ENCODE measurements at places on chromosomes 1 and 21. TPM values are rescaled to one million over a fixed set of nuclear protein-coding genes. Genes with fewer than 3 reads are reported as not detected.

Gene DMRTA2
- not detected for polyA plus RNA-seq

Gene OR10J1
- not detected for polyA plus RNA-seq

Gene NPPB
- polyA plus RNA-seq: not detected

Gene PHF13
- 2.1 TPM for polyA plus RNA-seq

Gene WNT3A
- not detected for polyA plus RNA-seq

Gene CFAP74
- polyA plus RNA-seq: 1.2 TPM

Gene TNFAIP8L2
- not detected for polyA plus RNA-seq

Gene KRTAP20-4
- not detected for polyA plus RNA-seq

Gene GSTM3
- 497 TPM for polyA plus RNA-seq

Gene CTSK
- 3.8 TPM for polyA plus RNA-seq

Gene SYT14
- 10.3 TPM for polyA plus RNA-seq

Gene JUN
- 0.90 TPM for polyA plus RNA-seq

Gene KIF2C
- polyA plus RNA-seq: not detected

Gene CRYBG2
- polyA plus RNA-seq: not detected

Gene SEMA4A
- polyA plus RNA-seq: 0.15 TPM

Gene TRIM17
- polyA plus RNA-seq: not detected

Gene CASQ2
- 204 TPM for polyA plus RNA-seq

Gene ILF2
- polyA plus RNA-seq: 91.4 TPM

Gene IFNAR1
- 100 TPM for polyA plus RNA-seq

Gene CFHR5
- not detected for polyA plus RNA-seq

Gene ERVH48-1
- polyA plus RNA-seq: not detected

Gene IL20
- polyA plus RNA-seq: not detected

Gene OR2T11
- not detected for polyA plus RNA-seq

Gene NT5C1A
- not detected for polyA plus RNA-seq

Gene LCK
- not detected for polyA plus RNA-seq

Gene FCRL3
- polyA plus RNA-seq: not detected

Gene KCNE2
- polyA plus RNA-seq: not detected

Gene CLK2
- 4.2 TPM for polyA plus RNA-seq

Gene WARS2
- 8.0 TPM for polyA plus RNA-seq

Gene ENAH
- polyA plus RNA-seq: 2.5 TPM

Gene EXO5
- polyA plus RNA-seq: not detected

Gene FCRL4
- polyA plus RNA-seq: not detected

Gene CD52
- 2.4 TPM for polyA plus RNA-seq

Gene ATAD3B
- not detected for polyA plus RNA-seq

Gene SPRR4
- polyA plus RNA-seq: not detected

Gene EDARADD
- not detected for polyA plus RNA-seq

Gene LCE6A
- polyA plus RNA-seq: not detected

Gene BLZF1
- polyA plus RNA-seq: 25.2 TPM

Gene PBX1
- polyA plus RNA-seq: 12.4 TPM

Gene MARCKSL1
- polyA plus RNA-seq: 74.5 TPM

Gene HSD3B1
- polyA plus RNA-seq: not detected

Gene APCS
- polyA plus RNA-seq: not detected

Gene SMYD3
- polyA plus RNA-seq: 30.0 TPM

Gene SCNM1
- 138 TPM for polyA plus RNA-seq

Gene CFAP141
- not detected for polyA plus RNA-seq

Gene SUCO
- 27.6 TPM for polyA plus RNA-seq

Gene SRGAP2
- 338 TPM for polyA plus RNA-seq

Gene SH3D21
- polyA plus RNA-seq: 0.73 TPM

Gene CFAP45
- polyA plus RNA-seq: 2.1 TPM

All from Purkinje cell (primary cell).